ENCODE measurements at places on chromosomes 11 and 22.

DNA sequence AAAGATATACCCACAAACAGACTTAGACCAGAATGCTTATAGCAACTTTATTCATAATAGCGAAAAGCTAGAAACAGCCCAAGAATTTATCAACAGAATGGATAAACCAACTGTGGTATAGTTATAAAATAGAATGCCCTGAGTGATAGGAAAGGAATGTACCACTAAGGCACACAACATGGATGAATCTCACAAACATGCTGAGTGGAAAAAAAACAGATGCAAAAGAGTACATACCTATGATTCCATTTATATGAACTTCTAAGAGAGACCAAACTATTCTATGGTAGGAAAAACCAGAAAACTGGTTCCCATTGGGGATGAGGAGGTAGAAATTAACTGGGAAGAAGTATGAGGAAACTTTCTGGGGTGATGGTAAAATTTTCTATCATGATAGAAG, 40.4 kb upstream of the GRIK4 start:
- no peak for DNase-seq

- no peak for DNase-seq
These were observed 82.2 kb upstream of the OR4B1 start for GRCh38 chr11:48134221-48134922.

GRCh38 chr11:643366-643765, 6.3 kb downstream of the DRD4 start:
- no peak for DNase-seq

DNA sequence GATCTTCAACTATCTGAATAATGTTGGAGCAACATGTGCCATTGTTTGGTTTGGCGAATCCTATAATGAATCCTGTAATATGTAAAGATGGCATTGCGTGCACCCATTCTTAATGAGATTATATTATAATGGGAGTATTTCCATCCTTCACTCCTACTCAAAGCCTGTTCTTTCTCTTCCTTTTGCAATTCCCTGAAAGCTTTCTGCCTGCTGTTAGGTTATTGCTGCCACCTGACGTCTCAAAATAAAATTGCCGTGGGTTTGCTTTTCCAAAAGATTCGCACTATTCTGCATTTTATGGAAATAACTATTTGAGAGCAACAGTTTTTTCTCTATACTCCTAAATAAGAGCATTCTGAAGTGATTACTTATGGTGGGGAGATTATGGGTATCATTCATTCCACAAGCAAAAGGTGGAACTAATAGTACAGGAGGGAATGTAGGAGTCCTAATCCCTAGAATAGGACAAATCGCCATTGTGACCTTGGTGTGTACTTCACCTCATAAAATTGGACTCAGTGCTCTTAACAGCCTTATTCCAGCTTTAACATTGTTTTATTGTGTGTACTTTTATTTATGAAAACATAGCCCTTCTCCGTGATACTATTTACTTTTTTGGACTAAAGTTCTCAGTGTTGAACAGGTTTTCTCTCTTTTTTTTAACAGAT, 69.6 kb upstream of the ALKBH3 start:
- DNase-seq: no peak

DNA sequence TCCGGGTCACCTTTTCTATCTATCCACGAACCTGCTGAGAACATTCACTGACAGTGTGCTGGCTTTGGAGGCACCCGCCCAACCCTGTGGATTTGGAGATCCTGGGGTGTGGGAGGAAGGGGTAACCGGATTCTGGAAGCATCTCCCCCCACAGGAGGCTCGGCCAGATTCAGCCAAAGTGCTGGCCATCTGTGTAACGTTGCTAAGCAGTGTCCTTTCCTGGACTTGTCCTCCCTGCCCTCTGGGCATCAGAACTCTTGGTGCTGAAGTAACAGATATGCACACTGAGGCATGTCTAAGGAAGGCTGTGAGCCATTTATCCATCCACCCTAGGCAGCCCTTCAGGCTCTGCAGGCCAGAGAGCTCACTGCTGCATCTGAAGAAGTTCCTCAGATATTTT, 85.7 kb downstream of the SNX19 start:
- DNase-seq: no peak

DNA sequence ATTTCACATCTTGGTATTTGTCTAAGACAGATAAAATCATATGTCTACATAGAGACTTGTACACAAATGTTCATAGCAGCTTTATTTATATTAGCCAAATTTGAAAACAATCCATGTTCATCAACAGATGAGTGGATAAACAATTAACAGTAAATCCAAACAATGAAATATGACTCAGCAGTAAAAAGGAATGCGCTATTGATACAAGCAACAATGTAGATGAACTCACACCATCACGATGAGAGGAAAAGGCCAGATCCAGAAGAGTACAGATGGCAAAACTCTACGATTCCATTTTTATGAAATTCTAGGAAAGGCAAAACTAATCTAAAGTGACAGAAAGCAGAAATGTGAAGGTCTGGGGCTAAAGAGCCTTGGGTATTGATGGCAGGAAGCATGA, 384.3 kb downstream of the NTM start:
- no peak for DNase-seq

GRCh38 chr11:128532572-128533091, 54.7 kb downstream of the ETS1 start:
- DNase-seq: no peak
